ENCODE measurements at places on chromosomes 5 and 9. TPM values are rescaled to one million over a fixed set of nuclear protein-coding genes. Genes with fewer than 3 reads are reported as not detected.
A peak's percentile ranks its signal among the peaks of the same experiment; 100 is the strongest.

The TRPM6 gene
- total RNA-seq, result 0.30 TPM

The PCDH12 gene
- total RNA-seq, result 1.0 TPM

The DBH gene
- total RNA-seq, result 0.22 TPM

The CATSPER3 gene
- total RNA-seq, result 0.90 TPM

The DBN1 gene
- 112 TPM for total RNA-seq

The LRRC19 gene
- total RNA-seq, result not detected

The SUSD3 gene
- total RNA-seq, result 3.0 TPM

The IL3 gene
- not detected for total RNA-seq

The ANXA6 gene
- total RNA-seq, result 193 TPM

The IL9 gene
- total RNA-seq, result not detected

The OBP2A gene
- total RNA-seq, result not detected

The RASEF gene
- total RNA-seq, result 0.21 TPM

The CCDC183 gene
- 3.5 TPM for total RNA-seq

The CARD9 gene
- total RNA-seq, result 19.8 TPM

The GABRB2 gene
- 3.7 TPM for total RNA-seq

The FGF10 gene
- 13.8 TPM for total RNA-seq

GRCh38 chr9:136868644-136869043, 2.5 kb upstream of the EDF1 start:
- DNase-seq, result no peak

DNA sequence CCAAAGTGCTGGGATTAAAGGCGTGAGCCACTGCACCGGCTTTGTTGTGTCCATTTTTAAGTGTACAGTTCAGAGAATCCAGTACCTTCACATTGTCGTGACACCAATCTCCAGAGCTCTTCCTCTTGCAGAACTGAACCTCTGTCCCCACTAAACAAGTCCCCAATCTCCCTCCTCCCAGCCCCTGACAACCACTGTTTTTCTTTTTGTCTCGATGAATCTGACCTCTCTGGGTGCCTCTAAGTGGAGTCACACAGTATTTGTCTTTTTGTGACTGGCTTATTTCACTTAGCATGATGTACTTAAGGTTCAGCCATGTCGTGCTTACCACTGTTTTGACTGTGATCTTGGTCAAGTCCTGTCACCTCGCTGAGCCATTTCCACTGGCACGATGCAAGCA, 1.6 kb downstream of the WDR38 start:
- no peak for DNase-seq

- DNase-seq, result no peak
Observed at GRCh38 chr9:93452710-93453046, 703 bp downstream of the FAM120AOS start.

- no peak for DNase-seq
Observed at GRCh38 chr5:172407241-172407691, 47.1 kb downstream of the SH3PXD2B start.

- DNase-seq, result no peak
Observed at GRCh38 chr5:120504057-120504456, 40.0 kb downstream of the PRR16 start.

DNA sequence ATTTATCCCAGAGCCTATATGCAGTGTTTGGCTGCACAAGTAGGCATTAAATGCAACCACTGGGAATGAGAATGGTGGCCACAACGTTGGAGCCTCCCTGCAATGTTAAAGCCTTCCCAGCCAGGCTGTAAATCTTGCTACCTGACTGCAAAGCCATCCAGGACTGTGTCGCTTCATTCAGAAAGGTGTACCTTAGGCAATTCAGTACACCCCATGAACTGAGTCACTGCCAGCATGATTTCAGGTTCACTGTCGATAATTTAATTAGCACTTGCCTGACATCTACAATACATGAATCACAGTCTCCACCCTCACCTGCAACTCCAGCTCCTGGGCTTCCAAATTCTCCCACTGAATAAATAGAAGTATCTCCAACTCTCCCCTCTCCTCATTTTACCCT, 108.4 kb downstream of the SLIT3 start:
- no peak for DNase-seq

- no peak for DNase-seq
Observed at GRCh38 chr5:69257577-69257976, 22.9 kb downstream of the CDK7 start.

DNA sequence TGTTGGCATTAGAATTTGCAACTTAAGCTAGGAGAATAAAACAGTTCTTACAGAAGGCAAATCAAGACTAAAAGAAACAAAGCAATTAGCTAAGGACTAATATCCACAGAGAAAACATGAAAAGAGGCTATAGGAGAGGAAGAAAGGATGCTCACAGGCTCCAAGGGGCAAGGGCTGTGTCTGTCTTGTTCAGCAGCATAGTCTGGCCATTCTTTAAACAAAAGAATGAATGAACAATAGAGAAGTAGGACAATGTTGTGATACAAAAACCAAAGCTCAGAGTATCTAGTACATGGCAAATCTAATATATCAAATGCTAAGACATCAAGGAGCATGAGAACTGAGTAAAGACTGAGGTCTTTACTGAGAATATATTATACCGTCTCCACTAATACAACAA, 39.5 kb downstream of the PLPP1 start:
- no peak for DNase-seq

GRCh38 chr9:34615132-34615531, 3.2 kb upstream of the RPP25L start:
- no peak for DNase-seq

- DNase-seq, result no peak
Observed at GRCh38 chr5:6372251-6373080, 5.9 kb downstream of the MED10 start.

- no peak for DNase-seq
Observed at GRCh38 chr9:3548648-3549047, 22.8 kb upstream of the RFX3 start.

- no peak for DNase-seq
Observed at GRCh38 chr5:99449786-99450185, 521.0 kb upstream of the CHD1 start.

DNA sequence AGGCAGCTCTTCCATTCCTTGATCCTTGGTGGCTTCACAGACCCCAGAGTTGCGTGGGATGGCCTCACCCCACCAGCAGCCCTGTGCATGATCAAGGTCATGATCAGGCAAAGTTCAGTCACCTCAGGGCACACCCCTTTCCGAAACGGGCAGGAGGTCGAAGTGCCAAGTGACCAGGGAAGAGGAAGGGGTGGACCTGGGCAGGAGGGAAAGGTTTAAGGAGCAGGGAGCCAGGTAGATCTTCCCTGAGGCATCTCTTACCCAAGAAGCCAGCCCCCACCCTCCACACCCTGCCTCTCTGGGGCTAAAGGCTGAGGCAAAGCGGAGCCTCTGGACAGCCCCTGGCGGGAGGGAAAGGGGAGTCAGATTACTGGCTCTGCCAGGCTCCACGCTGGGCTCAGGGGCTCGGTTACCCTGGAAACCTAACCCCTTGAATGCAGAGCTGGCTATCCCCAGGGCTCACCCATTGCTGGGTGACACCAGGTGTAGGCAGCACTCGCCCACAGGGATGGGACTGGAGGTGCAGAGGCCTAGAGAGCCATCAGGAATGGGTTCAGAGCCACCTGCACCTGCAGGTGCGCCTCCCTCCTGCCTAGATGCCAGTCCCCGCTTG, 3.6 kb downstream of the MGAT4B start:
- DNase-seq, result no peak

DNA sequence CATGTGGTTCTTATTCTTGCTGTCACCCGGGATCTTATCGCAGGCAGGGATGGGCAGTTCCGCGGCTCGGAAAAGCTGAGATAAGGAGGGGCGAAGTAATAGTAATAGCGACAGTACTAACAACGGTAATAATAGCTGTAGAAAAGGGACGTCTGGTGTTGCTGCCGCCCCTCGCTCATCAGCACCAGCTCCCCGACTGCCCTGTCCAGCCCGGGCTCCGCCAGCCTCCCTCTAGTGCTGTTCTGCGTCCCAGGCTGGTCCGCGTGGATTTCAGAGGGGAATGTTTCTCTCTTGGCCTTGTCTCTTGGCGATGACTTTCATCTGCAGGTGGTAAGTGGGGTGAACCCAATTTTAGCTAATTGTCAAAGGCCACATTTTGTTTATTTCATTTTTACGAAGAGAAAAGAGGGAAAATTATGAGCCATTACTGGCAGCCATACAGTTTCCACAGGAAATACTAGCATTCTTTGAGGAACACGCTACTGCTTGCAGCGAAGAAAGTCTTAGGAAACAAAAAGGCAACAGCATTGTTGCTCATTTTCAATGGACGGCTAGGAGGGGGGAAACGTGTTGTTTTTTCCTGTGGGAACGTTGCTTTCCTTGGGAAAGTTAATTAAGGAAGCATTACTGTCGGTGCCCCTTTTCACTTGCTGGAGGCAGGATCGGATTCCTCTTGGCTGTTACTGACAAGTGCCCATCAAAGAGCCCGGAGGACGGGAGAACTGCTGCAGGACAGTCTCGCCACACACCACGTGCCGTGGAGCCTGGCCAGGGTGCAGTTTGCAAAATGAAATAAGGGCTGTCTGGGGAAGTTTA, 762 bp downstream of the SNCAIP start:
- peak; percentile 11 for DNase-seq

GRCh38 chr9:77251050-77251449, 73.7 kb downstream of the VPS13A start:
- DNase-seq, result no peak

GRCh38 chr9:107020040-107020530, 157.1 kb downstream of the ZNF462 start:
- DNase-seq, result peak; percentile 42

DNA sequence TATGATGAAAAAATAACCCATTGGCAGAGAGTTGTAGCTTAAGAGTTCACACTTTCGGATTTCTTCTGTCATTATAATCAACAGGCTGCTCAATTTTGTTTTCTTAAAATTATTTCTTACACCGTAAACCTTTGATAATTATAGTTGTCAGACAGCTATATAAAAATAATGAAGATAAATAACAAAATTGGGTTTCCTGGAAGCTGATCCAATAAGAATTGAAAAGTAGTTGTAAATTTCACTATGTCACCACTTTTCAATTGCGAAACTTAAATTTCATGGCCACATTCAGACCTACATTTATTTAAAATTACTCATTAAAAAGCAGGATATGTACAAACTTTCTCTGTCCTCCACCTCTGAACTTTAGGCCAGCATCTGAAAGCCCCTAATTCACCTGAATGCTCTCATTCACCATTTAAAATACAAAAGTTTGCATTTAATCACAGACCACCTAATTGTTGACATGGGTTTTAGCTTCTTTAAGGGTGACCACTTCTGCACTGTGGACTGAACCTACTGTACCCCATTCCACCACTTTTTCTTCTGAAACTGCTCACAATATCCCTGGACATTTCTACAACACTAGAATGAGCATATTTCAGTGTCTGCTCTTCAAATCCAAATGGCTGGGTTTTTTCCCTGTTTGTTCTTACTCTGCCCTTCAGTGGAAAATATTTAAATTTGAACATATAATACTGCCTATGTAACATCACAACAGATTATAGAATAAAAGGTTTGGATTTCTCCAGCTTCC, 680 bp downstream of the SELENOP start:
- no peak for DNase-seq

- no peak for DNase-seq
Observed at GRCh38 chr9:2700909-2701550, 16.3 kb upstream of the KCNV2 start.

DNA sequence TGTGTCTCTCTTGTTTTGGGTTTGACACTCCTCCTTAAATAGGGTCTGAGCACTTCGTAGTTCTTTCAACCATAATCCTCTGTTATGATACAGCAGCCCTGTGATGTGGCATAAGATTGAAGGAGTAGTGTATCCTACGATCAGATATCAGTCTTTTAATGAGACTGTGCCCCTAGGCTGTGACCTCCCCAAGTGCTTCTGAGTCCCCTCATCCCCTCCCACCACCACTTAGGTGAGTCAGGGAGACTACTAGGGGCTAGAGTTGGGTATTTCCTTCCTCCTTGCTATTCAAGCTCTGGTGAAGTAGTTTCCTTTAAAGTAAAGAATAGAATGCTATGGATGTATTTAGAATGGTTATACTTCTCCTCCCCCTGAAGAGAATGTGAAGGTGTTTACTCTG, 637.2 kb upstream of the GRAMD2B start:
- no peak for DNase-seq

DNA sequence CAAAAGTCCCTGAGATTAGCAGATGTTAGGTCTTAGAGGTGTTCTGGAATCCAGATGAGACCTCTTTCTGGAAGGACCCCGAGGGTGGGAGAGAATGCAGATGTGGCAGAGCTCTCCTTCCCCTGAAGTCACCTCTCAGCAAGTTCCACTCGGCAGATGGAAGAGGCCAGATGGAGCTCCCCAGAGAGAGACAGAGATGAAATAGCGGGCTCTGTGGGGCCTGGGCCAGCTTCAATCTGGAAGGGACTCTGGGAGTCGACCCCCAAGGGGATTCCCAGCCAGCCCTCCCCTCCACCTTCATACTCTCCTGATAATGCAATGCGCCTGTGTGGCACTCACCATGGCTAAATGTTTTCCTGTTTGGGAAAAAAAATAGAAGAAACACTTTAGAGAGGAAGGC, 60.2 kb downstream of the WNK2 start:
- no peak for DNase-seq

GRCh38 chr5:122921826-122922225, 76.4 kb downstream of the SNX24 start:
- no peak for DNase-seq

- no peak for DNase-seq
Observed at GRCh38 chr5:138832218-138832617, 42.9 kb downstream of the LRRTM2 start.

DNA sequence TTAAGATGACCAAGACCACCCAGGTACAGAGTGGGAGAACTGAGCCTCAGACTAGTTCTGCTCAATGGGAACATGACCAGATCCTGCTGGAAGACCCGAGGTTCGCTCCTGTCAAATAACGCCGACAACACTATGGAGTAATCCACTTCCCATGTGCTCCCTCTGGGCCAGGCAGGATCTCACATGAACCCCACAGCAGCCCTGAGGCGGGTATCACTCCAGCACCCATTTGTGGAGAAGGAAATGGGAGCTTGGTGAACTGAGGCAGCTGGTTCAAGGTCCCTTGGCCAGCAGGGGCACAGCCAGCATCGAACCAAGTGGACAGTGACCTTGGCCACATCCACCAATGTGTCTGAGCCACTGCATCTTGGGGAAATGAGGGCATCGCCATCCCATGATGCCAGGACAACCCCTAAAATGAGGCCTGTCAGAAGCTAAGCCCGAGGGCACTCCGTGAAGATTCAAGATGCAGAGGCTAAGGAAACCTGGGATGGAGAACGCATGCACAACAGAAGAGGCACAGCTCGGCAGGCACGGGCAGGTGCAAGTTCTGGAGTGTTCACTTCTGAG, 8.5 kb downstream of the ANKS6 start:
- no peak for DNase-seq

DNA sequence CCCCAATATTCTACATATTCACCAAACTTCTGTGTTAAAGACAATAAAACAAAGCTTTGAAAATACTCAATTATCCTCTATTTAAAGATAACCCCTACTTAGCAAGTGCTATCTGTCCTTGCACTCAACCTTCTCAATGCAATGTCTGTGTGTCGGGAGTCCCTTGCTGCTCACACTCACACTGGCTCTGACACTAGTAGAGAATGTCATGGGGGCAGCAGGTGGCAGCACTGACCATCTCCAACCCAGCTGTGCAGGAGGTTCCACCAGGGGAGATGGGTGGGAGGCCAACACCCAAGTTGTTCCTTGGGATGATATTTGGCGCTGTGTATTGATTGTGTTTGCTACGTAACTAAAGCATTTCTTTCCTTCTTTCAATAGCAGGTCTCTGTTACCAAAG, 59.4 kb upstream of the SIMC1 start:
- no peak for DNase-seq

All from tibial nerve (tissue), 4 donors.